Activated CD8-positive, alpha-beta memory T cell treated with anti-CD3 and anti-CD28 coated beads, Interleukin-2, amount 10 ng/mL, durations not matched to agents 7 days and 5 days (primary cell): ENCODE measurements at places on chromosomes 1 and 21. TPM values are rescaled to one million over a fixed set of nuclear protein-coding genes. Genes with fewer than 3 reads are reported as not detected.

GRCh38 chr1:232477728-232478127, 152.2 kb downstream of the SIPA1L2 start:
- no peak for DNase-seq

- no peak for DNase-seq
Measured at GRCh38 chr1:39507230-39507928, 15.9 kb downstream of the BMP8A start.

DNA sequence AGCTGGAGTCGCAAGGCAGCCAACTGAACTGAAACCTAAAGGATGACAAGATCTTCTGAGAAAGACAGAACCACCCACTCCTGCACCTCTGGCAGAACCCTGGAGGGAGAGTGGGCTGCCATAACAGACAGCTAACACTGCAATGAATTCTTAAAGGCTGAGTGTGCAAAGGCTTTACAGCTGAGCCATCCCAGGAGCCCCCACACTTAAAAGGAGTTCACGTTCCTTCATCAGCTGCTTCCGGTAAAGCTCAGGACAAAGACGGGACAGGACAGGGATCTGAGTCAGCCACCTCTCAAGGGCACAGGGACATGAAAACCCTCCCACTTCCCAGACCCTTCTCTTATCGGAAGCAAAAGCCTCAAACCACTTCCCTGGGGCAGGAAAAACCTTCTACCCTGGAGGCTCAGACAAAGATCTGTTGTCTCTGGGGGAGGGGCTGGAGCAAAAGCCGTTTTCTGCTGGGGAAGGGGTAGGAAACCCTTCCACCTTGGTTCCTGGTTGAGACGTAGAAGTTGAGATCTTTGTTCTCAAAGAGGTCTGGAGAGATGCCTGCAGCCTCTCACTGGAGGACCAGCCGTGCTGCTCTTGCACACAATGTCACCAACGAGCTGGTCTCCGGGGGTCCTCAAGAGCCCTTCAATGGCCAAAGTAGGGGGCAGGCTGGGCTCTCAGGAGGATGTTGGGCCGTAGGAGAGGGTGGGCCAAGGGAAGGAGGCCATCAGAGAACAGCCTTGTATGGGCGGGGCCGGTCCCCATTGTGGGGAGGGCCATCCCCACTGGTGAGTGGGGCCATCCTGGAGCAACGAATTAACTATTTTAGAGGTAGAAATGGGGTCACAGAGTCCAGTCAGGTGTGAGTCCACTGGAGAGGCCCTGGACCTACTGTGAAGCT, 452.4 kb downstream of the PTPRU start:
- peak; percentile 46 for DNase-seq

LRRC71 gene
- total RNA-seq: not detected

GRCh38 chr1:157124855-157125254, 13.3 kb downstream of the ETV3 start:
- no peak for DNase-seq

PRAMEF20 gene
- not detected for total RNA-seq

DNA sequence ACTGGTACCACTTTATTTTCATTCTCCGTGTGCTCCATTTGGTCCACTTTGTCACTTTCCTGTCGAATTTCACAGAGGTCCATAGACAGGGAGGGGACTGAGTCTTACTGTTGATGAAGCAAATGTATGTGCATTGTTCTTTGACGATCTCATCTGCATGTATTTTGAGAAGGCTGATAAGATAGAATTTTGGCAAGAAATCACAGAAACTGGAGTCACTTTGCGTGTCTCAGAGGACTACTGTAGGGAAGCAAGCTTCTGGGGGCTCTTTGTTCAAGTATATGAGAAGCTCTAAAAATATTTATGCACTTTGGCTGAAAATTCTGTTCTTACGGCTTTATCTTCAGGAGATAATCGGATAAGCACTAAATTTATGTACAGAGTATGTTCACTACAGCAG, 78.1 kb downstream of the PCBP3 start:
- DNase-seq: no peak

DNA sequence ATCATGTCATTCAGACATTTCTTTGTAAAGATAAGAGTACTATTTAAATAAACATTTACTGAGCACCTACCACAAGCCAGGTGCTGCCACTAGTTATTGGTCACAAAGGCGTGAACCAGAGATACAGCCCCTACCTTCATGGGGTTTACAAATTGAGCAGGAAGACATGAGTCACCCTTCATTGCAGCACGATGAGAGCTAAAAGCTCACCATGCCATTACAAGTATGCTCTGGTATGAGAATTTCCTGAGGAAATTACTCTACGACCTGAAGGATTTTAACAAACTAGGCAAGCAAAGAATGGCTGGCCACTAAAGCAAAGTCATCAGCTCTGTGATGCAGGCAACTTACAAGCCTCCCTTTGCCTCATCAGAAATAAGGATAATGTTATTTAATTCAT, 346.8 kb downstream of the BRINP2 start:
- DNase-seq: no peak

OVAAL gene
- total RNA-seq: not detected

TADA1 gene
- total RNA-seq: 18.8 TPM

DNA sequence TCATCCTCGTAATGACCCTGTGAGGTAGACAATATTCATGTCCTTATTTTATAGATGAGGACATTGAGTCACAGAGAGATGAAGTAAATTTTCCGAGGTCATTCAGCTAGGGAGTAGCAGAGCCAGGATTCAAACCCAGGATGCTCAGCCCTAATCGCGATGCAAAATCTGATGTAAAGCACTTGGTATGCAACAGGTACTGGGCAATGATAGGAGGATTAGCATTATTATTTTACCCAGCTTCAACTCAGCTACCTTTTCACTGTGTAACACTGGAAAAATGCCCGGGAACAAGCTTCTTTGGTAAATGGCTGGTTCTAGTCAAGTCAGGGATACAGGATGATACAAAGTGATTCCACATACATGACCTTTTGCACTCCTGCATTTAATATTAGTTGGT, 88.7 kb downstream of the ATP1A1 start:
- no peak for DNase-seq

GRCh38 chr1:81225789-81226602, 574.7 kb upstream of the ADGRL2 start:
- no peak for DNase-seq

- peak; percentile 78 for DNase-seq
Measured at GRCh38 chr1:43274125-43274803, 4.5 kb downstream of the TMEM125 start.

DNA sequence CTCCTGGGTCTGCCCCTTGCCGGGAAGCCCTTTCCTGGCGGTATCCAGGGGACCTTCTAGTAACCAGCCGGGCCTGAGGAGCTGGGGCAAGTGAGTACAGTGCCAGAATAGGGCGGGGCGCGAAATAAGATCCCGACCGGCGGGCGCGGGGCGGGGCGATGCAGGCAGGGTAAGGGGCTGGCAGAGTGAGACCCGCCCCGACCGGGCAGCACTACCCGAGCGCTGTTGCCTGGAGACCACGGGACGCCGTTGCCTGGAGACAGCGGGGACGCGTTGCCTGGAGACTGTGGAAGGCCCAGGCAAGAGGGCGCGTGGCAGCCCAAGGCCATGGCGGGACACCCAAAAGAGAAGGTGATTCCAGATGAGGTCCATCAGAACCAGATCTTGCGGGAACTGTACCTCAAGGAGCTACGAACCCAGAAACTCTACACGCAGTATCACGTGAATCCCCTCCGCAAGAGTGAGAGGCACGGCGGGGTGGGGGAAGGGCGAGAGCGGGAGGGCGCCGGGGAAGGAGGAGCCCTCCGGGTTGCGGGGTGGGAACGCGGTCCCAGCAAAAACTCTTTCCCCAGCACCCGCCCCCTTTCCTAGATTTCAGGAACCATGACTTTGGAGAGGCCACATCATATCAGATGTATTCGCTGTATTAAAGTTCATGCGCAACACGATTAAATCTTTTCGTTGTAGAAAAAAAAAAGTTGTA, 24.3 kb downstream of the EBNA1BP2 start:
- DNase-seq: peak; percentile 58

VWA5B1 gene
- not detected for total RNA-seq

- no peak for DNase-seq
Measured at GRCh38 chr1:236315518-236315917, 33.8 kb upstream of the ERO1B start.

CYP4Z1 gene
- total RNA-seq: not detected

DNA sequence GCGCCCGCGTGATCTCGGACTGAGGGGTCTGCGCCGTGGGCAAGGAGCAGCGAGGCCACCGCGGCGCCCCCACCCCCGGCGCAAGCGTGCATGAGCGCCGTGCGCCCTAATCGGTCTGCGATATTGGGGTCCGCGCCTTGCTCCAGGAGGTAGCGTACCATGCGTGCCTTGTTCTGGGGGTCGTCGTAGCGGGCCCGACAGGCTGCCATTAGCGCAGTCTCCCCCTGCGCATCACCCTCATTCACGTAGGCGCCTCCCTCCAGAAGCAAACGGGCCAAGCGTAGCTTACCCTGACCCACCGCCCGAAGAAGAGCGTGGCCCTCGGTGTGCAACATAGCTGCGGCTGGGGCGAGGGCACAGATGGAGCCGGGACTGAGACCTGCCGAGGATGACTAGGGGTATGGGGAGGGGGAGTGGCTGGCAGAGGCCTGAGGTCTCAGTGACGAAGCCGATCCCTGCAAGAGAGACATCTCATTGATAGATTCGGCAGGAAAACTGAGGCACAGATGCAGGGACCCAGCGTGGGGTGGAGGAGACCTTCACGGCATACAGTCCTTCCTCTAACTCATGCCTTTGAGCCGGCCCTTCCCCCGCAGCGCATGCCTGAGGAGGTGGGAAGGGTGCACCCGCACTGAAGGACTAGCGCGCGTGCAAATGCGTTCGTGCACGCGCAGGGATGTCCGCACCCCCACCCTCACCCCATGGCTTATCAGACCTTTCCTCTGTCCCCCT, 2.8 kb downstream of the ANKRD34A start:
- peak; percentile 71 for DNase-seq

DNA sequence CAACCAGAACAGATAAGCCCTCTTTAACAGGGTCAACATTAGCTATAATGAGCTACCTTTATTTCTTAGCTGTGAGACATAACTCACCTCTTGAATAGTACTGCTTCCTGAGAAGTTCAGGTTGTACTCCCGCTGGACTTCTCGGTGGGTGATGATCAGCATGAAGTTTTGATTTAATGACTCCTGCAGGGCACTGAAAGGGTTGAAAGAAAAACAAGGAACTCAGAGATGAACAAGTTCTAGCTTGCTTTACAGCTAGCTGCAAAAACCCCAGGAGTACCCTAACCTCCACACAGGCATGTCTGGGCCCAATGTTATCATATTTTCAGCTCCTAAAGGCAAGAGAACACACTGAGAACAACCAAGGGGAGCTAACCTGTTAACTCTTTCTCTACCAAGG, 254.4 kb downstream of the FAF1 start:
- DNase-seq: no peak

DNA sequence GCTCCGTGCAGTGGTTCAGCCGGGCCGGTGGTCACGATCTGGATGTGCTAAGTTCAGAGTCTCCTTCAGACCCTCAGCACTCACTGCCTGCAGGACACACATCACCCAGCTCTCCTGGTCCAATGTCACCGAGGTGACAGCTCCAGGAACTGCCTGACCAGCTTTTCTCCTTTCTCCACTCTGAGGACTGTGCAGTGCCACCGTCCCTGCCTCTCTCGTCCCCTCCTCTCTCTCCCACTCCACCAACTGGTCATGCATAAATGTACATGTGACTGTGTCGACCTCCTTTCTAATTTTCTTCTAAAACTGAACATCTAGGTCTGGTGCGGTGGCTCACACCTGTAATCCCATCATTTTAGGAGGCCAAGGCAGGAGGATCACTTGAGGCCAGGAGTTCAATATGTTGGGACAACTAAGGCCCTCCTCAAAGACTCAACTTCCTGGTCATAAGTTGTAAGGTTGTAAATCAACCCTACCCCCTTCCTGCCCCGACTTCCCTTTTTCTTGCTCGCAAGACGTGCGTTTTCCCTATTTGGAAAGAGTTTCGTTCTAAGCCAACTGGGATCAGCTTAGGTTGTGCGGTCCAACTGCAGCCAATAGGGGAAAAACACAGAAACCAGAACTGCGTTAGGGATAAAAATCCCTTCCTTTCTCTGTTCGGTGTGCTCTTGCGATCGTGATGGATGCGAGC, 53.1 kb downstream of the MEGF6 start:
- no peak for DNase-seq

DNA sequence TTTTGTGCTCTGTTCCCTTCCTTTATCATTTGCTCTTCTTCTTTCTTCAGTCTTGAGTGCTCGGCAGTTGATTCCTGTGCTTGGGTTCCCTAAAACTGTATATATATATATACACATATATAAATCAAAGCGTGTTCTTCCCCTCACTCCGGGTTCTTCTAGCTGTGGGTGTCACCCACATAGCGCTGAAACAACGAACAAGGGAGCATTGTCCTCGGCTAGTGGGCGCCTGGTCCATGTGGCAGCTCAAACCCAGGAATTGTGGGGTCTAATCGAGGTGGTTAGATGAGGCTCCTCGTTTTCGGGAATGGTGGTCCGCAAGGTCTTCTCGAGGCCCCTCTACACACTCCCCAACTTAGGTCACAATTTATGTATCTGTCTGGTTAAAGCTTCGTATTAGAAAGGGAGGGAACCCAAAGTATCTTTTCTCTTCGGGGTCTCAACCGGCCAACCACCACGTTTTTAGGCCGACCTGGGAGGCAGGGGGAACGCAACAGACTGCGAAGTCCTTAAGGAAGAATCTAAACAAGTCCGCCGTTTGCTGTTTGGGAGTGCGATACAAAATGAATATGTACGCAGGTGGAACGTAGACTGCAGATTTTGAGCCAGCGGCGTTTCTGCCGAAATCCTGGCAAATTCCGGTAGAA, 504 bp upstream of the SDHC start:
- no peak for DNase-seq

CHI3L1 gene
- not detected for total RNA-seq

GRCh38 chr21:34061983-34062382, 11.4 kb upstream of the MRPS6 start:
- no peak for DNase-seq

DNA sequence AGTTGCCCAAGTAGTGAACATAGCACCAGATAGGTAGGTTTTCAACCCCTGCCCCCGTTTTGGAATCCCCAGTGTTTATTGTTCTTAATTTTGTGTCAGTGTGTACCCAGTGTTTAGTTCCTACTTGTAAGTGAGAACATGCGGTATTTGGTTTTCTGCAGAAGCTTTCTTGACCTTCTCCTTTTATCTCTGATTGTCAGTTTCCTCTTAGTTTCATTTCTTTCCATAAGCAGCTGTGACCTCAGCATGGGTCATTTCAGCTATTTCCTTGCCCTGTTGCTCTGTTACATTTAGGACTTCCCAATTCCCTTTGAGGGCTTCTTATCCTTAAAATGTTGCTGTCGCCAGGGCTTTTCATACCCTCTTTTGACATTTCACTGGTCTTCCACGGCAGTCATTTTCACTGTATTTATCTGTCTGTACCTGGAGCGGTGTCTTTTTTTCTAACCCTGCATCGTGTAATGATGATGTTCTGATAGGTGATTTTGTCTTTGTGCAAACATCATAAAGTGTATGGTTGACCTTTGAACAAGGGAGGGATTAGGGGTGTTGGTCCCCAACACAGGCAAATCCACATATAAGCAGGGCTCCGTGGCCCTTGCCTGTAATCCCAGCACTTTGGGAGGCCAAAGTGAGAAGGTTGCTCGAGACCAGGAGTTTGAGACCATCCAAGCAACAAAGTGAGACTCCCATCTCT, 15.0 kb downstream of the ITSN1 start:
- no peak for DNase-seq
